ENCODE measurements at places on chromosomes 13 and 19. TPM values are rescaled to one million over a fixed set of nuclear protein-coding genes. Genes with fewer than 3 reads are reported as not detected.

CEACAM7 gene
- 0.10 TPM for total RNA-seq

RNF17 gene
- total RNA-seq, result not detected

LRCH1 gene
- 8.7 TPM for total RNA-seq

KCTD4 gene
- not detected for total RNA-seq

F10 gene
- total RNA-seq, result 0.13 TPM

GRAMD1A gene
- total RNA-seq, result 131 TPM

ZNF470 gene
- total RNA-seq, result 1.3 TPM

TMEM238 gene
- 9.3 TPM for total RNA-seq

COX7A1 gene
- total RNA-seq, result not detected

KBTBD7 gene
- total RNA-seq, result 2.1 TPM

FDX2 gene
- total RNA-seq, result 35.4 TPM

All from A549 treated with AZD2906 at 1 μM for 4 hours (cell line).